ENCODE measurements at places on chromosomes 5 and 9.

- DNase-seq: peak; percentile 68
These were observed 734 bp downstream of the SKP1 start for GRCh38 chr5:134175921-134176510.

GRCh38 chr9:131743501-131743900, 3.6 kb upstream of the RAPGEF1 start:
- DNase-seq: no peak

- DNase-seq: peak; percentile 71
These were observed 80.3 kb downstream of the EPB41L4A start for GRCh38 chr5:112338681-112339337.

GRCh38 chr9:94913550-94913949, 187.1 kb downstream of the AOPEP start:
- DNase-seq: no peak

DNA sequence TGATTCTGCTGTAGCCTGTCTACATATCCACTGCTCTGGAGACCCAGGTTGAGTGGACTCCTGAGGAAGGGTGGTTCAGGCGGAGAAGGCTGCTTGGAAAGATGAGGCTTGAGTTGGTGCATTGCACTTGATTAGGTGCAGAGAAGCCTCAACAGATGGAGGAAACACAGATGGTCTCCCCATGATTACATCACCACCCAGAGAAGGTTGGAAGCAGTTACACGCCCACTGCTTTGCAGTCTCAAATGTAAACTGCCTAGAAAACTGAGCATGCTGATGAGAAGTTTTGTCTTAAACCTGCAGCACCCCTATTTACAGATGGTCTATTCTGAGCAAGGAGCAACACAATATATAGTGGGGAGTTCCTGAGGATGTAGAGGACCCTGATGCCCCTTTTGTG, 266.6 kb downstream of the PIK3R1 start:
- no peak for DNase-seq

GRCh38 chr5:64649512-64649911, 40.8 kb upstream of the SHISAL2B start:
- no peak for DNase-seq

- no peak for DNase-seq
These were observed 125.8 kb downstream of the GALNT10 start for GRCh38 chr5:154316223-154316935.

- no peak for DNase-seq
These were observed 251.8 kb upstream of the CDH9 start for GRCh38 chr5:27290172-27290571.

DNA sequence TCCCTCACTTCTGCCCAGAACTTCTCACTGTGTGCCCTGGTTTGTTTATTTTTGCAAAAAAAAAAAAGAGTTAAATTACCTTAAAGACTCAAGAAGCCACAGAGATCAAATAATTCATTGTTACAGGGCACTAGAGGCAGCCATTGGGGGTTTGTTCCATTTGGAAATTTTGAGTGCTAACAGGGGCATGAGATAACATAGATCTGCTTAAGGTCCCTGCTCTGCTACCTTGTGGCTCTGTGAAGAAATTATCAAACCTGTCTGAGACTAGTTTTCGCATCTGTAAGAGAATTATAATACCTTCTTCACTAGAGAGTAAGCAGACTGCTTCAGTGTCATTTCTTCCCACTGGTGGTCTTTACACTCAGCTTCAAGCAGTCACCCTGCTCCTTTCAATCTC, 394 bp downstream of the TLR4 start:
- DNase-seq: no peak

- no peak for DNase-seq
These were observed 95.1 kb downstream of the HRH2 start for GRCh38 chr5:175752826-175753535.

DNA sequence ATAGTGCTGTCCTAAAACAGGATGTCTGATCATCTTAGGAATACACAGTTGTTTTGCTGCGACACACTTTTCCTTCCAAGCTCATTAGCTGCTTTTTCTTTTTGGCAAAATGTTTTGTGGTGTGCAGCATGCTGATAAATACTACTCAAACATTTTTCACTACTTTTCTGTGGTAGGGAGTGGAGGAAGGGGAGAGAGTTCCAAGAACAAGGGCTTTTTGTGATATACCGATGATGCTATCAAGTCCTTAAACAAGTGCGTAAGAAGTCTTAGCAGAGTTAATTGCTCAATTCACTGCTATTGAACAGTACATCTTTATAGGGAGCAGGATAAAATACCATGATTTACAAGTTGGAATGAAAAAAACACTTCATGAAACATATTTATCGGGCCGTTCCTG, 23.6 kb upstream of the TEK start:
- DNase-seq: peak; percentile 59

GRCh38 chr5:103346162-103346748, 87.7 kb downstream of the MACIR start:
- no peak for DNase-seq

DNA sequence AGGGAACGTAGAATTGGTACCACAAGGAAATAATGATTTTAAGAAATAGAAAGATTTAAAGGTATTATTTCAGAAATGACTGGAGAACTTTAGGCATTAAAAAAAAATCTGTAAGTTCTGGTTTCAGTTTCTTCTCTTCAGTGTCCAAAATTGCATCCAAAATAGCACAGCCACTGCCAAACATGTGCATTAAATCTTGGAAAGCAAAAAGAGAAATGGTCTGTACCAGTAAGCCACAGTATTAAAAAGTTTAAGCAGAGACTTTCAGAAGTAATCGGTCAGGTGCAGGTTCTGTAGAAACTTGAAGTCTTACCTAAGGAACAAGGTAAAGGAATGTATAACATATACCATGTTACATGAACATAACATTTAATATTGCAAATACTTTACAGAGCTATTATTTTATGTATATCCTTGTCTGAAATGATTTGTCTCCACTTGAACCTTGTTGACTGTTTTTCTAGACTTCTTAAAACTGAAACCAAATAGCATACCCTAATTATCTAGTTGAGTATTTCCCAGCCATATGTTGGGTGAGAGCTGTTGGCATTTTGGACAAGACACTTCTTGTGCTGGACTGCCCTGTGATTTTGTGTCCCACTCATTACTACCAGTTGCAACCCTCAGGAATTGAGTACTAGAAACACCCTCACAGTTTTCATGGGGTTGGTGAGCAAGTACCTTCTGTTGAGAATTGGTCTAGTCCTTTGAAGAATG, 32.1 kb downstream of the NIPBL start:
- no peak for DNase-seq

GRCh38 chr5:44002381-44002901, 386.8 kb downstream of the FGF10 start:
- DNase-seq: peak; percentile 3

DNA sequence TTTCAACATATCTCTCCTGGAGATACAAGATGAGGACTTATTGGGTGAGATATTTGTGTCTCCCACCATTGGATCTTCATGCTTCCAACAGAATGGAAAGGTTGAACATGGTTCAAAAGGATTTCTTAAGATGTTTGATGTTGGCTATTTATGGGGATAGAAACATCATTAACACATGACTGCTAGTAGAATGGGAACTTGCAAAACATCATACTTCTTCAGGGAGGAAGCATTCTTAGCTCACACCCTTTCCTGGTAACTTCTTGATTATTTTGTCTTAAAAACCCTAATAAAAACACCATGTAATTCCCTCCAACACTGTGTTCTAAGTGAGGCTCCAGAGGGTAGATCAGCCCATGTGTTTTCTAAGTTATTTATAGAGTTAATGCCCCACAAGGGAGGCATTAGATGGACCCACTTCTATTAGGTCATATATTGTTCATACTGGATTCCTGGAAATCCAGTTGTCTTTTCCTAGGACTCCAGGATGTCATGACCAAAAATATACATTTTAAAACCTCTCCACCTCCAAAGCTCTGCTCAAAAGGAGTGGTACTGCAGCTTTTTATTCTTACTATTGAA, 95.8 kb downstream of the FOXD1 start:
- DNase-seq: no peak

DNA sequence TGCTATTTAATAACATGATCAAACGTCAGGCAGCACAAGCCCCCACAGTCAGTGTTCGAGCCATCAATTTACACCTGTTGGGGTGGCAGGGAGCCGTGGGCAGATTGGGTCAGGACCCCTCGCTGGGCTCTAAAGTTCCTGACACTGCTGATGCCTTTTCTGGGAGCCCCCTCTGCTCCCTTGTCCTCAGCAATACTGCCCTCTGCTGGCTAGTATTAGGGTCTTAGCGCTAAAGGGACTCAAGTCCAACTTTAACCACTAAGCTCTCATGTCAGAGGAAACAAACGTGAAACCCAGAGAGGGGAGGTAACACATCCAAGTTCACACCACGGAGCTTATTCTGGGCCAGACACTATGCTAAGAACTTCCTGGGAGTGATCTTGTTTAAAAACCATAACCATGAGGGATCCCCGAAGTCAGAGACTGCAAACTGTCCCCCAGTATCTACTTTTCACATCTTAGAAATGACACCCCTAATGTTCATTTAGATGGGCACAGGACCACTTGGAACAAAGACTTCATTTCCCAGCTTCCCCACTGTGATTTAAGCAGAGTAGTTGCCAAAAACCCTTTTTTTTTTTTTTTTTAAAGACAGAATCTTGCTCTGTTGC, 20.4 kb downstream of the ANKS6 start:
- DNase-seq: peak; percentile 82

- no peak for DNase-seq
These were observed 59.0 kb downstream of the PTTG1 start for GRCh38 chr5:160480652-160481051.

GRCh38 chr5:134026521-134027287, 21.9 kb upstream of the VDAC1 start:
- peak; percentile 85 for DNase-seq

GRCh38 chr9:20658677-20659473, 25.2 kb upstream of the FOCAD start:
- peak; percentile 33 for DNase-seq

- DNase-seq: peak; percentile 23
These were observed 176.6 kb upstream of the SH3GL2 start for GRCh38 chr9:17402309-17402708.

GRCh38 chr5:53183880-53184279, 74.3 kb upstream of the MOCS2 start:
- DNase-seq: no peak

DNA sequence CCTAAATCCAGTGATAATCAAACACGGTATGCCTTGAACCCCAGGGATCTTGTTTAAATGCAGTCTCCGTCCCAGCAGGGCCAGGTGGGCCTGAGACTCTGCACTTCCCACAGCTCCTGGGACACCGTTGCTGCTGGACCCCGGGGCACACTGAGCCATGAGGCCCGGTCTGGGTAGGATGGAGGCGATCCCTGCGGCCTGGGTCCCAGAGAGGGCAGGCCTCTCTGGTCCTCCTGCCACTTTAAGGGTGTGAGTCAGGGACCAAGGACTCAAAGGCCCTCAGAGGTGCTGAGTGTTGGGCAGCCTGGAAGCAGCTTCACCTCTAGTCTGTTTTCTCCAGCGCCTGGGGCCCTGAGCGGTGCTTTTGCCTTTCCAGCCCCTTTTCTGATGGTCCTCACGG, 34.1 kb upstream of the SLC9A3 start:
- DNase-seq: no peak

DNA sequence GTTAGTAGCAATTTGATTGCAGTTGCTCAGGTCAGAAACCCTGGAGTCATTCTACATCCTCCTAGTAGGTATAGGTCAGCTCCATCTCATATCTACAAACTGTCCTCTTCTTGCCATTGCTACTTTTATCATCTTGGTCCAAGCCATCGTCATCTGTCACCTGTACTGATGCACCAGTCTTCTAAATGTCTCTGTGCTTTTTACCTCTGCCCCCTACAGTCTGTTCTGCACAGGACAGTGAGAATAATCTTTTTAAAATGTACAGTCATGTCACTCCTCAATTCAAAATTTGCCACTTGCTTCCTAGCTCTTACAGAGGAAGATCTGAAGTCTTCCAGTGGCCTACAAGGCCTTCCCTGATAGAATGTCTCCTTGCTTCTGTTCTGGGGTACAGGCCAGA, 6.8 kb downstream of the NNT start:
- no peak for DNase-seq

DNA sequence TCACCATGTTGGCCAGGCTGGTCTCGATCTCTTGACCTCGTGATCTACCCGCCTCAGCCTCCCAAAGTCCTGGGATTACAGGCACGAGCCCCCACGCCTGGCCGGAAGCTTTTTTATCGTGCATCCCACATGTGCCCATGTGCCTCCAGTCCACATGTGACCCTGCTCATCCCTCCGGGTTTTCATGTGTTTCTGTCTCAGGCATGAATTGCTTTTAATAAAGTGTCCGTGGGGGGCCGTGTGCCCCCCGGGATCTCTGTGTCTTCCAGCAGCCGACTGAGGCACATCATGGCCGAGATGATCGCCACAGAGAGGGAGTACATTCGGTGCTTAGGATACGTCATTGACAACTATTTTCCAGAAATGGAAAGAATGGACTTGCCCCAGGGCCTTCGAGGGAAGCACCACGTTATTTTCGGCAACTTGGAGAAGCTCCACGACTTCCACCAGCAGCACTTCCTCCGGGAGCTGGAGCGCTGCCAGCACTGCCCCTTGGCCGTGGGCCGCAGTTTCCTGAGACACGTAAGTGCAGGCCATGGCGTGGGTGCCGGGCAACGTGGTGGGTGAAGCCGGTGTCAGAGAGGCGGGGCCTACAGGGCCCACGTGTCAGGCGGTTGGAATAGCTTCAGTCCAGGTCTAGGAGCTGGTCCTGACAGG, 22.1 kb upstream of the LRRC14B start:
- no peak for DNase-seq

- no peak for DNase-seq
These were observed 66.8 kb downstream of the PALM2AKAP2 start for GRCh38 chr9:109846776-109847175.

Data from astrocyte of the hippocampus (primary cell).